ENCODE measurements at places on chromosomes 4 and X.
A peak's percentile ranks its signal among the peaks of the same experiment; 100 is the strongest.

- no peak for DNase-seq
Measured at GRCh38 chr4:2399631-2400190, 18.7 kb downstream of the ZFYVE28 start.

DNA sequence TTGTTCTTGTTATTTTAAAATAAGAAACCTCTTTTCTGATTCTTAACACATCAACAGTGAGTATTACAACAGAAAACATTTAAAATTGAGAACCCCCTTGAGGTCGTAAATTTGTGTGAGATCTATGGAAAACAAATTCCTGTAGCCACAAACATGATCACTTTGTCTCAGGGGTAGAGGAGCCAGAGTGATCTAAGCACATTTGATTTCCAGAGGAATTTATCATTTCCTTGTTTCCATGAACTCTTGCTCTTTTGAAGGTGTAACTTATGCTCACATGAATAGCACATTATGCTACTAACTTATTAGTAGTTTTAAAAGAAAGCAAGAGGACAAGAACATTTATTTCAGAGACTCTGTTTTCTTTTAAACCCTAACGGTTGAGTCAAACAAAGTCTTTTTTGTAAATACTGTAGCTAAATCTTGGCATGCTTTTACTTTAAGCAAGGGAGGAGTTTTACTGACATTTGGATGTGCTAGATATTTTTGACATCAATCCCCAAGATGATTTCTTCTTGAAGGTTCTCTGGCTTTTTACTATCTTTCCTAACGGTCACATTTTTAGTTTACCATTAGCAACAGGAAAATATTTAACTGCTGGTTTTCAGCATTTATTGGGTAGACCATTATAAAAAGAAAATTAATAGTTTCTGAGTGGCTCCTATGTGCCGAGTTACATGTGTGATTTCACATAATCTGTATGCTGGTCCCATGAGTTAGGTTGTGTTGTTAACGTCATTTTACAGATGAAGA, 27.9 kb upstream of the ZCCHC12 start:
- no peak for DNase-seq

GRCh38 chr4:182504463-182504862, 261.3 kb downstream of the TENM3 start:
- no peak for DNase-seq

GRCh38 chr4:76476571-76476970, 41.5 kb downstream of the SHROOM3 start:
- DNase-seq = no peak

- no peak for DNase-seq
Measured at GRCh38 chrX:149572743-149573142, 14.5 kb downstream of the MAGEA9B start.

GRCh38 chr4:71830497-71831190, 46.8 kb upstream of the GC start:
- no peak for DNase-seq

- DNase-seq = no peak
Measured at GRCh38 chr4:71604785-71605184, 179.1 kb downstream of the GC start.

- no peak for DNase-seq
Measured at GRCh38 chr4:25981749-25982148, 67.7 kb downstream of the SMIM20 start.

- DNase-seq = no peak
Measured at GRCh38 chr4:47386561-47387235, 76.8 kb downstream of the COMMD8 start.

DNA sequence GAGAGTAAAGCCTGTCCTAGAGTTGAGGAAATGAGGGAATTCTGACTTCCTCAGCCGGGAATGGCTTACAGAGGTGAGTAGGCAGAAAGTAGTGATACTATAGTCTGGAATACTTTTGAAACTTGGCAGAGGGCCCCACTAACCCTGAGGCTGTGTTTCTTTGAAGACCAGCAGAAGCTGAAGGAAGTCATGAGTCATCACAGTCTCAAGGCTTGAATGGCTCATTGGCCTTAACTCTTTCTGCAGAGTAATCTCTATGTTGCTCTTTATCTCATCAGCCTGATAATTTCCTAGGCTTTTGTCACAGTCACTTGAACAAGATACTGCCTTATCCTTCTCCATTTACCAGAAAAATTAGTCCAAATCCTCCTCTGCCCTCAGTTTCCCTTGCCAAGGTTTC, 80.8 kb downstream of the ANKRD50 start:
- DNase-seq = no peak

- DNase-seq = no peak
Measured at GRCh38 chr4:87069037-87069742, 134.4 kb downstream of the AFF1 start.

DNA sequence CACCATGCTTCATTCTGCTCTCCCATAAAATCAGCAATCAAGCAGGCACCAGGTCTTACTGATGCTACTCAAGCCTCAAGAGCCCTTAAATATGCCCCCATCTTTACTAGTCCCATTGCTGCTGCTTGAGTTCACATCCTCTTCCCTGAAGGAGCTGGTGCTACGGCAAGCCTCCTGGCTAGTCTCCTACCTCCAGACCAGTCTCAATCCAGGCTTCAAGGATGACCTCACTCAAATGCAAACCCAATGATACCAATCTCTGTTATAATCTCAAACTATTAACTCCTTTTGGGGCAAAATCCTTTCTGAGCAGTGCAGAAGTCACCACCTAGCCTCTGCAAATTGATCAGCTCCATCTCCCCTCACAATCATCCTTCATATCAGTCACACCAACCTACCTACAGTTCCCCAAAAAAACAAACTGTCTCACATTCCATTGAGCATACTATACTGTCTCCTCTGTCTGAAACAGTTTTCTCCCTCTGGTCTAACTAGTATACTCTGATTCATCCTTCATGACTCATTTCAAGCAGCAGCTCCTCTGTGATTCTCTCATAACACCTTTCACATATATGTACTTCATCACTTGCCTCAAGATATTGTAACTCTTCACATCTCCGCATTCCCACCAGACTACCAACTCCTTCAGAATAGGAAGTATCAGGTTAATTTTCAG, 30.0 kb downstream of the PAPSS1 start:
- DNase-seq = no peak

DNA sequence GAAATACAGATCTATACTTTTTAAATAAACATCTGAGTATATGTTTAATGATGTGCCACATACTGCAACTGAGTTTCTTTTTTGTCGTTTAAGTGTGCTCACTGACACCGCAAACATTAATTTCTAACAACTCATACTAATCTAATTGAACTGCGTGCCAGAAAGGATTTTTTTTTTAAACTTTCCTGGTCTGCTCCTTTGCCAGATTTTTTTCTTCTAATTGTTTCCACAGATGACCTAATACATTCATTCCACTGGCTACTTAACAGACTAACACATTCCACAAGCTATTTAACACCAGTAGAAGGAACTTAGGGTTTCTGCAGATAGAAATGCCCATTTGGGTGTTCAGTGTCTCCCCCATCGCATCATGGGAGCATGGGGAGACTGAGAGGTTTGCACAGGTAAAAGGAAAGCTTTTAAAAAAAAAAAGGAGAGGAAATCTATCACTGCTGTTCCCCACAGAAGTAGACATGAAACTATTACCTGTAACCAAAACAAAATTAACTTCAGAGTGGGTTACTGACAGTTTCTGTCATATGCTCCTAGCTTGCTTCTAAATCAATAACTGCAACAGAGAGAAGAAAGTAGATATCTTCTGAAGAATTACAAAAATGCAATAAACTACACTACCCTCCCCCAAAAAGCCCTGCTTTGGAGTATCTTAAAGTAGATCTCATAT, 31.6 kb downstream of the SH3KBP1 start:
- no peak for DNase-seq

DNA sequence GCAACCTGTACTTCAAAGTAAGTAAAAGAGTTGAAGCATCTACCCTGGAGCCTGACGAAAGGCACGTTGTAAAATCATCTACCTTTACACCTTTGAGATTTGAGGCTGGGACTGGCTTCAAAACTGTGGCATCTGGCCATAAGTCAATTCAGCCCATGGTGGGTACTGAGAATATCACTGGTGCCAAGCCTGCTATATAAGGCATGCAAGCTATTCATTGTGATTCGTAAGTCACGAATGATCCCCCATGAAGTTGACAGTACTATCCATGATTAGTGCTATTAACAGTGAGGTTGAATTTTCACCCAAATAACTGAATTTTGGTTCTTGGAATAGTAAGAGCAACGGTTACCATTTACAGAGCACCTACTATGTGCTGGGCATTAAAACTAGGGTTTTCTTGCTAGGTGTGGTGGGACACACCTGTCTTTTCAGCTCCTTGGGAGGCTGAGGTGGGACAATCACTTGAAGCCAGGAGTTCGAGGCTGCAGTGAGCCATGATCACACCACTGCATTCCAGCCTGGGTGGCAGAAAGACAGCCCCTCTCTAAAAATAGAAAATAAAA, 39.8 kb downstream of the IRF2 start:
- no peak for DNase-seq

GRCh38 chr4:143667461-143667860, 33.0 kb downstream of the FREM3 start:
- no peak for DNase-seq

GRCh38 chr4:104345598-104346242, 149.0 kb downstream of the CXXC4 start:
- DNase-seq = no peak

DNA sequence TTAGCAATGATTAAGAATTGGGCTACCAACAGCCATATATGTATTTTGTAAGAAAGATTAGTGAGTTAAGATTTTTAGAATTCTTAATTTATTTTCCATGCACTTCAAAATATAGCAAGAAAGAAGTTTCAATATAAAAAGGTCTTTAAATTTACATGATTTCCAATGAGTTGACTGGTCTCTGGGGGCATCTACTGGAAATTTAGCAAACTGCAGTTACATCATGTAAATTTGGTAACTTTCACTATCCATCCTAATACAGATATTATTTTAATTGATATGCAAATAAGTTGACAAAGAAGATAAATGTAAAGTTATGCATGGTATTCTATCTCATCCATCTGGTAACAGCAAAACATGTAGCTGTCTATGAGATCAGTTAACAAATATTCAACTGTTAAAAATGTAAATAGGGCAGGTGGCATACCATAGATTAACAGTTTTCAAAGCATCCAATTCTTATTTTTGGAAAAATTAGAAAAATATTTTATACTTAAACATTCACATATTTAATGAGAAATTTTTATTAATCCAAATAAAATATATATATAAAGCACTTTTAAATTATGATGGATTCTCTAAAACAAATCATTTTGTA, 29.1 kb downstream of the TTC29 start:
- peak; percentile 12 for DNase-seq

GRCh38 chr4:105181259-105181658, 34.6 kb downstream of the TET2 start:
- DNase-seq = no peak

DNA sequence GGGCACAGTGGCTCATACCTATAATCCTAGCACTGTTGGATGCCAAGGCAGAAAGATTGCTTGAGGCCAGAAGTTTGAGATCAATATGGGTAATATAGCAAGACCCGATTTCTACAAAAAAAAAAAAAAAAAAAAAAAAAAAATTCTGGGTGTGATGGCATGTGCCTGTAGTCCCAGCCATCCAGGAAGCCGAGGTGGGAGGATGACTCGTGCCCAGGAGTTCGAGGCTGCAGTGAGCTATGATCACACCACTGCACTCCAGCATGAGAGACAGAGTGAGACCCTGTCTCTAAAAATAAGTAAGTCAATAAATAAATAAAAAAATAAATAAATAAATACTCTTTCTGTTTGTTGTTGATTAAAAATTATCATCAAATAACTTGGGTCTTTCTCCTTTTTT, 62.4 kb upstream of the BMPR1B start:
- DNase-seq = no peak

DNA sequence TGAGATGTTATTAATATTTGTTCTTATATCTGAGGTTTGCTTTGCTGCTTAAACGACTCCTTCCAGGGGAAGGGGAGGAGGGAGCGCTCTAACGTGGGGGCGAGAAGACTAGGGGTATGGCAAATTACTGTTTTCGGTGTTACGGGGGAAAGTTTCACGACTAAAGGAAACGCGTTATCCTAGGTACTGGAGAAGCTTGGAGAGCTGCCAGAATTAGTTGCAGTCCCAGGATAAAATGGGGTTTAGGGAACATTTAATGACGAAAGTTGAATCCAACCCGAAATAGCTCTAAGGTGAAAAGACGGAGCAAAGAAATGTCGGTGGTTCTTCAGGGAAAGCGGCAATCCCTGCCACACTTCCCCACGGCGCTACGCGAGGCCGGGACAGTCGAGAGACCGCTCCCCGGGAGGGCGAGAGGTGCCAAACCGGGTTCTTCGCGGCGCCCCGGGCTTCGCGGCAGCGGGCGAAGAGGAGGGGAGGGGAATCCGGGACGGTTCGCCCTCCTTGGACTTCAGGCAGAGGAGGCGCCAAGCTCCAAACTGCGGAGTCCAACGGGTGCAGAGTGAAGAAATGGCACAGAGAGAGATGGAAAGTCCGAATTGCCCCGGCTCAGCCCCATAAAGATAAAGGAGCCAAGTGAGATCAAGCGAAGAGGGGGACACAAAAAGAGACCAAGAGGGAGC, 724 bp downstream of the THOC2 start:
- peak; percentile 42 for DNase-seq

GRCh38 chr4:171025343-171025742, 787.9 kb upstream of the GALNTL6 start:
- no peak for DNase-seq

DNA sequence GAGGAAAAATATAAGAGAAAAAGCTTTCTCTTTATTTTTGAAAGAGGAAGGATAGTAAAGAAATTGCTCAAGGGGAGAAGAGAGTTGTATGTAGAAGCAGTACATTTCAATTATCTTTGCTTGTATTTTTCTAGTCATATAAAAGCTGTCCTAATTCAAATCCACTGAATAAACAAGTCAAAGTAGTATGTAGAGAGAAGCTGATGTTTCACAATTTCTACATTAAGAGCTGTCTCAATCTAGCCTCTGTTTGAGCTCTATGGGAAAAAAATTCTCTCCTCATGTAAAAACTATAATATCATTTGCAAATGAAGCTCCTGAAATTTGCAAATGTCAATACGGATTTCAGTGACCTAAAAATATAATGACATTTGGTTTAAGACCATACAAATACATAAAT, 52.6 kb downstream of the CHM start:
- DNase-seq = no peak

DNA sequence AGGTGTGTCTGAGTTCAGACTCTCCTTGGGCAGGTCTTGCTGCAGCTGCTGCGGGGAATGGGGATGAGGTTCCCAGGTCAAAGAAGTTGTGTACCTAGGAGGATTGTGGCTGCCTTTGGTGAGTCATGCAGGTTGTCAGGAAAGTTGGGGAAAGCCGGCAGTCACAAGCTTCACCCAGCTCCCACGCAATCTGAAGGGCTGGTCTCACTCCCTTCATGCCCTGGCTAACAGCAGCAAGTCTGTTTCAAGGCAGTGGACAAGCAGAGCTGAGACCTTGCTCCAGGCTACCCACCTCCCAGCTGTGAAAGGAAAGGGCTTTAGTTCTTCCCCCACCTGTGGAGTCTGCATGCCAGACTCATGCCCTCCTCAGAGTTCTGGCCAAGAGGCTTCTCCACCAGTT, 287.2 kb downstream of the DTHD1 start:
- no peak for DNase-seq

GRCh38 chr4:18106620-18107019, 85.1 kb upstream of the LCORL start:
- DNase-seq = no peak
